ENCODE measurements at places on chromosomes 12 and 14.
A peak's percentile ranks its signal among the peaks of the same experiment; 100 is the strongest.

- DNase-seq, result no peak
Observed at GRCh38 chr14:28381656-28382055, 384.9 kb upstream of the FOXG1 start.

DNA sequence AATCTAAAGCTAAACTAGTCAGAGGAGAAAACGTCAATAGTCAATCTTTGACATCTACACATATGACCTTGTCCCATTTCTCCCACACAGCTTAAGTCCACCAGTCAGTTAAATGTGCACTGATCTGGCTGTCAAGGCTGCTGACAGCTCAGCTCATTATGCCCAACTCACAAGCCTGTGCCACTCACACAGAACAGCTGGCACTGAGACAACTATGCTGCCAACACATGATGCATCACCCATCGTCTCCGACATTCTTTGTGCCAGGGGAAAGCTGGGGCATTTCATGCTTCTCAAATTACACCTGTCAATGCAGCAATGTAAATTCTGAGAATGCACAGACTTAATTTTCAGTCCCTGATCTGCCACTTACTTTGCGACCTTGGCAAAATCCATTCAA lies 25.3 kb downstream of the GNS start:
- DNase-seq, result peak; percentile 68

GRCh38 chr14:84195514-84195913 lies 1334.4 kb upstream of the FLRT2 start:
- DNase-seq, result no peak

- DNase-seq, result no peak
Observed at GRCh38 chr12:91885851-91886731, 259.6 kb downstream of the BTG1 start.

DNA sequence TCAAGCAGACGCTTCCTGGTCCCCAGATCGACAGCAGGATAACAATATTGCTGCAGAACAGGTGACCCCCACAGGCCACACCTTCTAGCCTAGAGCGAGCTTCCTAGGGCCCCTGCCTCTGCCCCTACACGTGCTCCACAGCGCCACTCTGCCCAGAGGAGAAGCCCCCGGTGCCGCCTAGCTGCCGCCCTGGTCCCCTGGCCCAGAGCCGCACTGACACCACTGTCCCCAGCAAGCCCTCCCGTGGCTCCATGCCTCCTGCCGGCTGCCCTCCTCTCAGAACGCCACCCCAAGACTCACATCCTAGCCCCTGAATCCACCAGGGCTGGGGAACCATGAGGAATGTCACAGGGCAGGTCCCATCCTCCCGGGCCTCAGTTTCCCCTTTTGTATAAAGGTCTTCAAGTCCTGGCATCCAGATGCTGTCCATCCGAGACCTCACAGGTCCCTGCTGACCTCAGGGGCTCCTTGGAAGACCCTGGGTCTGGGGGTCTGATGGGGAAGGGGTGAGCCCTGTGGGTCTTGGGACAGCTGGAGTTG lies 31.0 kb downstream of the JAG2 start:
- DNase-seq, result no peak

DNA sequence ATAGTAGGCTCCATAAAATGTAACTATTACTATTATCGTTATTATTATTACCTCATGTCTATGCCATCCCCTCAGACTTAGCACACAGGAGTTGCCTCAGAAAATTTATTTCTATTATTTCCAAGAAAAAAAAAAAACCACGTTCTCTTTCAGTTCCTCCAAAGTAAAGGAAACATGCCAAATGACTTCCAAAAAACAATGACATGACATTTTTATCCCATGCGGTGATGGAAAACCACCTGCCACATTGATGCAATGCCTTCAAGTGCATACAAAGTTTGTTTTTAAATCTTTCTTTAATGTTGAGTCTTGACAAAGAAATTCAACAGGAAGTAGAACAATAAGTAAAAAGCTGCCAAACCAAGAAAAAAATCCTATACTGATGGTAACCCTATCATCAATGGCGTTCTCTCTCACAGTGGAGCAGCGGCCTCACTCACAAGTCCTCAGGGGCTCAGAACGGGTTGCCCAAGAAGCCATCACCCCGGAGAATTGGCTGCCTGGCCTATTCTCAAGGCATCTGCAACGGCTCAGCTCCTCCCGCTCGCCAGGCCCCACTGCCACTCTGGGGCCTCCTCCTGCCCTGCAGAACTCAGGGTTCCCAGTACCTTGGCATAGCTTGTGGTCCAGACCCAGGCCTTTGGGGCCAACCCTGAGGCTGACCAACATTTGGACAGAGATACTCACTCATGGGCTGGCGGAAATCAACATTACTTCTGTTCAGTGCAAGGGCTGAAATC lies 51.9 kb downstream of the SERPINA3 start:
- no peak for DNase-seq

DNA sequence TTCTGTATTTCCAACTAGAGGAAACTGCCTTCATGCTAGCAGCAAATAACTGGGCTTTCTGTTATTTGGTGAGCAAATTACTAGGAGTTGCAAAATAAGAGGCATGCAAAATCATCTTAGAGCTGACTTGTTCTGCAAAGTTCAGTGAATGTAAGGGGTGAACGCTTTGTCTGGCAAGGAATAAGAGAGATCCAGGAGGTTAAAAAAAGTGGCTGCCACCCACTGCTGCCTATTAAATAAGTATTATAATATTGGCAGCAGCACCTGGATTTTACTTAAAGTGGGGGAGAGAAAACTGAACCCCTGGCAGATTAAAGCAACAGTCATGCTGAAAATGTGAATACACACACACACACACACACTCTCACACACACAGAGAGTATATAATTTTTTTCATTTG lies 557.0 kb downstream of the FLRT2 start:
- DNase-seq, result no peak

- peak; percentile 79 for DNase-seq
Observed at GRCh38 chr12:121538699-121539061, 42.1 kb downstream of the KDM2B start.

DNA sequence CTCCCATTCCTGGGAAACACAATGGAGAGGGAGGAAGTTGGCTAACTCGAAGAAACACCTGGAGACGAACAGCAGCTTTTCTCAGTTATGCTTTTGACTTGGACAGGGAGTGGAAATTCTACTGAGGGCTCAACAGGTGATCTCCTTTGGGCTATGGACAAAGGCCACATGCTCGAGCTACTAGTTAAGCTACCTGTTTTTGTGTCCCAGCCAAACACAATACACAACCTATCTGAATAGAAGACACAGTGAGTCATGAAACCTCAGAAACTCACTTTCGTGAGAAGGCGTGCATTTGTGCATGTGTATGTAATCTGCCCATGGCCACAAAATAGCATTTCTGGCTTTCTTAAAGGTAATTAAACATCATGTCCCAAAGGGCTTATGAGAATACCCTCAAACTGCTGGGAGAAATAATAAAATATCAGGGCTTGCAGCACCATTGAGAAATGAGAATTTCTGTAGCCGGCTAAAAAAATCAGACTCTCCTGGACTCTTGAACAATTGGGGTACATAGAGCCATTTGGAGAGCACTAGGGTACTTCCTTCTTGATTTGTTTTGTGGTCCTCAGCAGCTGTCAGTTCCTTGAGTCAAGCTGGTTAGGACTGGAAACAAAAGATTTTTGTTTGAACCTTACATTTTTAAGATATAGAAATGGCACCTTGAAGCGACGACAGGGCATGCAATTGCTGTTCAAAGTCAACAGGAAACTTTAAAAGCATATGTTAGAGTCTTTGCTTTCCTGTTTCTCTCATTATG lies 85.5 kb upstream of the PTHLH start:
- no peak for DNase-seq

DNA sequence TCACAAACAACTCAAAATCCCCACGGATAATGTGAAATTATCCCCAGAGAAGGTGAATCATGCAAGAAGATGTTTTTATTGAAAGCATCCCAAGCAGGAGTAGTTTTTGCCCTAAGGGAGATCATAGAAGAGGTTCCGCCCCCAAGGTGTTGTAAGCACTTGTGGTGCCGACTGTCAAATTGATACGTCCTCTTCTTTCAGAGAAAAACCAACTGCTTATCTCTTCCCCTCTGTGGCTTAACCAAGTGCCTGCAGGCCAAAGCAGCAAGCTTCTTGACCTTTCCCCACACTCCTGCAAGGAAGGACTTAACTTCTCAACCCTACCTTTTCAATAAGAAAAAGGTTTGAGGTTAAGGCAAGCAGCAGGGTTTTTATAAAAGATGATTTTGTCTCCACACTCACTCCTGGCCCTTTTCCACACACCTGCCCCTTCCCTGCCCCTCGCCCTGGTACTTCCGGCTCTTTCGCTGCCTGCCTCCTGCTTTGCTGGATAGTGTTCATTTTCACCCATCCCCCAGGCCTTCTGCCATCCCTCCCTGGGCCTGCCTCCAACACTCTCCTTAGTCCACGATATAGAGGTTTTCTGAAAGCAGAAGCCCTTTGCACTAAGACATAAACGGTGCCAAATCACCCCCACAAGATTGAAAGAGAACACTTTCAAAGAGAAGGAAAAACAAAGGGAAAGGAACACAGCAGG lies 114.5 kb downstream of the EGLN3 start:
- no peak for DNase-seq

GRCh38 chr12:75870878-75871277 lies 160.7 kb downstream of the PHLDA1 start:
- no peak for DNase-seq

GRCh38 chr14:104771374-104771773 lies 18.4 kb downstream of the SIVA1 start:
- DNase-seq, result no peak

DNA sequence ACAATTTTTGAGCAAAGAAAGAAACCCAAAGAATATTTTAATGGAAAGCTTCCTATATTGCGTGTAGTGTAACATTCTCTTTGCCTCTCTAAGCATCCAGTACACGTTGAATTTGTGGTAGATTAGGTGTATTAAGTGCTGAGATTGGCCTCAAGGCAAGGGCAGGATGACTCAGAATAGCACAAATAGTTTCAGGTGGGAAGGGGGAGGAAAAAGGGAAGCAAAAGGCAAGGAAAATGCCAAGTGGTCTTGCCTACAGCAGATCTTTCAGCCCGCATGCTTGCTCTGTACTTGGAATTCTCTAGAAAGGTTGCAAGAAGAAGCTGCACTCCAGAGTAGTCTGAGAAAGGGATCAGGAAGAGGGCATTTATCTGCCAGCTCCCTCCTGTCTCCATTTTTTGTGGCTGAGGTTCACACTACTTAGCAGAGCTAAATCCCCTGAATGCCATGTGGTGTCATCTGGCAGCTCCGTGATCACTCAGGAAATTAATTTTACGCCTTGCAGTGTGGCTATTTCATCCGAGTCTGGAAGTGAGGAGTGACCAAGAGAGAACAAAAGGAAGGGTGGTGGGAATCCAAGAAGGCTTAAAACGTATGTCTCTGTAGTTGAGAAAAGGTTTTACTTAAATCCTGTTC lies 28.5 kb downstream of the CDKN1B start:
- DNase-seq, result no peak

- DNase-seq, result peak; percentile 51
Observed at GRCh38 chr12:68425998-68426397, 93.8 kb upstream of the MDM1 start.

GRCh38 chr12:42546709-42547108 lies 42.8 kb downstream of the PRICKLE1 start:
- no peak for DNase-seq

- no peak for DNase-seq
Observed at GRCh38 chr12:90593596-90594295, 361.2 kb downstream of the CCER1 start.

DNA sequence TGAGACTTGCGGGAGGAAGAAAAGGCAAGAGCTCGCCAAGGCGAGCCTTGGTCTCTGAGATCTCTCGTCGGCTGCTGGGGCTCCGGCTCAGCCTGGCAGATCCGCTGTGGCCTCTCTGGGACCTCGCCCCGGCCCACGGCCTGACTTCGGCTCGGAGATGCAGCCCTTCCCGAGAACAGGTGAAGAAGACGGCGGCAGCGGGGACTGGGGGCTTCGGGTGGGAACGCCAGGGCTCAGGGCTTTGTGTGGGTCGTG lies 6.0 kb upstream of the HOXC9 start:
- no peak for DNase-seq

- peak; percentile 88 for DNase-seq
Observed at GRCh38 chr12:121799842-121800693, 3.7 kb upstream of the SETD1B start.

- DNase-seq, result no peak
Observed at GRCh38 chr12:57475271-57476161, 4.2 kb downstream of the ARHGAP9 start.

- DNase-seq, result peak; percentile 86
Observed at GRCh38 chr12:127548123-127548553, 718.8 kb upstream of the TMEM132C start.

DNA sequence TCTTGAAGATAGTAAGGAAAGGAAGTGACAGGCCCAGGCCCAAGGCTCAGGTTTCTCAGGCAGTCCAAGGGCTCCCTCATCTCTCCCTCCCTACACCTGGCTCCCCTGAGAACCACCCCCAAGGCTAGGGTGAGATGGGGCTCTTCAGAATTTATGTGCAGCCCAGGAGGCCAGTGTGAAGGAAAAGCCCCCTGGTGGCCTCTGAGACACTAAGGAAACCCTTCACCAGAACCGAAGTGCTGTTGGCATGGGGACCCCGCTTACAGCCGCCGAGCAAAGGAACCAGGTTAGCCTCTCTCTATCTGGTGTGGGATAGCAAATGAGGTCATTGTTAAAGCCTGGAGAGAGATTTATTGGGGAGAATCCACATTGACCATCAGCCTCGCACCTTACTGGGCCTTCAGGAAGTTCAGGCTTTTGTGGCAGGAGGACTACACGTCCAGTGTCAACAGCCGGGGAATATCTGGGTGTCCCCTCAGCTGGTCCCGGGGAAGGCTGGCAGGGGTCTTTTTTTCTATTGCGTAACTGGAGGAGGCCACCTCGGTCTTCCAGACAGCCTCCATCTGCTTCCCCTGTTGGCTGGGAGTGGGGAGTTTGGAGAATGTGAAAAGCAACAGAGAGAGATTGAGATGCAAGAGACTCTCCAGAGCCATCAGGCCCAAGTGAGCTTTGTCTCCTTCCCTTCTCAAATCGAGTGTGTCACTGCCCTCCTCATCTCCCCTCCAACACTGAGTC lies 18.1 kb downstream of the FAM186B start:
- no peak for DNase-seq

GRCh38 chr12:51592034-51592705 lies 1.1 kb downstream of the SCN8A start:
- DNase-seq, result no peak

DNA sequence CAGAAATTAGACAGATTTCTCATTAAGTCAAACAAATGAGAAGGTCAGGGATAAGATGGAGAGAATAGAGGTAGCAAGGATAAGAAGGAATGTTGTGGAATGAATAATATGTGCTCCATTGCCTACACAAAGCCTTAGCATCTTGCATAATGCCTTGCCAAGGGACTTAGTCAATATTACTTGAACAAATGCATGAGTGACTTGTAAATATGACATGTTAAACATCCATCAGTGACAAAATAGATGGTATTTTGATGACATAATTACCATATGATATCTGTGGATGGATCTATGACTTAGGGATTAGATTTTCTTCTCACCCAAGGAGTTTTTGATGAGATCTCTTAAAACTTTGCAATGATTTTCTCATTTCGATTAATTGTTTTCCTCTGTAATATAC lies 194.1 kb upstream of the RASSF8 start:
- no peak for DNase-seq

Data from RKO (cell line).